ENCODE measurements at places on chromosomes 16 and 17.

DNA sequence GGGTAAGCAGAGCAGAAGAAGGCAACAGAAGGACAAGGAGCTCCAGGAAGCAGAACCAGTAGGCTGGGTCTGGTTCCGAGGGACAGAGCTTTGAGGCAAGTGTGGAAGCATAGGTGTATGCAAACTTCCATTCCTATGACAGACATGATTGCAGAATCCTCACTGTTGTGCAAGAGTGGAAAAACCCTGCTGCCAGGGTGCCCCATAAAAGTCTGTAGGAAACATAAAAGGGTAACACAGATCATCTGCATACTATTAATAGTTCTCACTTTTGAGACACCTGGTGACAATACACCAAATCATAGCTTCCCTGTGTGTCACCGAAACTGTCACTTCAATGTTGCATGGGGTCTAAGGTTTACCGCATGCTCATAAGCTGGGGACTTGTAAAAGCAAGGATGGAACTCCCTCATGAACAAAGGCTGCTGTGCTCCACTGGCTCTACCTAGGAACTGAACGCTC lies 39.7 kb downstream of the ARHGAP17 start:
- DNase-seq = no peak

DNA sequence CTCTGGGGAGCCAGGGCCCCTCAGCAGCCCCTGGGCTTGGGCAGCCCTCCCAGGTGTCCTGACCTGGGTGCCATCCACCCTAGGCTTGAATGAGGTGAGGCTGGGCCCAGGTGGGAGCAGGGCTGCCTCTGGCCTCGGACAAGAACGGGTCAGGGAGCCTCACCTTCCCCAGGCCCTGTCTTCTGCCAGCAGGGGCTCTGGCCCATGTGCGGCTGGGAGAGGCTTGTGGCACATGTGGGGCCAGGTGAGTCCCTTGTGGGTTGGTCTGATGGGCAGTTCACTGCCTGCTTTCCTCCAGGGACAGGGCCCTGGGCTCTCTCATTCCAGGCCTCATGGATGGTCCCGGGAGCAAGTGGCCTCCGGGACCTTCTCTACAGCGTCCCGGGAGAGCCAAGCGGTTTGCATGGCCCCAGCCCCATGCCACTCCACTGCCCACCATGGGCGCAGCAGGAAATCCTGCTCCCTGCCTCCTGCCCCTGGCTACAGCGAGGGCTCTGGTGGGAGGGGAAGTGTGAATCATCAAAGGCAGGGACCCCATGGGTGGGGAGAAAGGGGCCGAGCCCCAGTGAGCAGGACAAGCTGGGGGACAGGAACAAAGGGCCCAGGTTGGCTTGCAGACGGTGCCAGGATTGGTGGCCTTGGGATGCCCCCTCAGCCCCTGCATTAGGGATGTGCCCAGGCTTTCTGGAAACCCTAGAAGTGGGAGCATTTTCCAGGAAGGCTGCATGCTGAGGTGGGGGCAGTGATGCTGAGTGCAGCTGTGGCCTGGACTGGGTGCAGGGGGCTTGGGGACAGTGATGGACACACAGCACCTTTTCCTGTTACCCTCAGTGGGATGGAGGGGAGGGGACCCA lies 12.2 kb downstream of the VASN start:
- DNase-seq = no peak

- DNase-seq = no peak
Measured at GRCh38 chr17:81491181-81491581, 21.4 kb downstream of the ACTG1 start.

DNA sequence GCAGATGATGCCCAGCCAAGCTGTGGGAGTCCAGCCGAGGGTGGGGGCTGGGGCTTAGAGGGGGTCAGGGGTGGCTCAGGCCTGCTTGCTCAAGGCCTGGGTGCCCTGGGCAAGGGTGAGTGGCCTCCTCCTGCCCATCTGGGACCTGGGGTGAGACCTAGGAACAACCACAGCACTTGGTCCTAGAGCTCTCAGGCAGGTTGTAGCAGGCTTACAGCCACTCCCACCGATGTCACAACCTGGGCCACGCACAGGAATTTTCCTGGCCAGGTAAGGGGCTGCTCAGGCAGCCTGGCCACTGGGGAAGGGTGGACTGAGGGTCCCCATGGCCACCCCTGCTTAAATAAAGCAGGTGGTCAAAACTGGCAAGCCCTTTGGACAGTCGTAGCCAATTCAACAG lies 6.3 kb upstream of the SREBF1 start:
- DNase-seq = no peak

Data from globus pallidus (tissue), 1 donor.